ENCODE measurements at places on chromosomes 4 and X.

DNA sequence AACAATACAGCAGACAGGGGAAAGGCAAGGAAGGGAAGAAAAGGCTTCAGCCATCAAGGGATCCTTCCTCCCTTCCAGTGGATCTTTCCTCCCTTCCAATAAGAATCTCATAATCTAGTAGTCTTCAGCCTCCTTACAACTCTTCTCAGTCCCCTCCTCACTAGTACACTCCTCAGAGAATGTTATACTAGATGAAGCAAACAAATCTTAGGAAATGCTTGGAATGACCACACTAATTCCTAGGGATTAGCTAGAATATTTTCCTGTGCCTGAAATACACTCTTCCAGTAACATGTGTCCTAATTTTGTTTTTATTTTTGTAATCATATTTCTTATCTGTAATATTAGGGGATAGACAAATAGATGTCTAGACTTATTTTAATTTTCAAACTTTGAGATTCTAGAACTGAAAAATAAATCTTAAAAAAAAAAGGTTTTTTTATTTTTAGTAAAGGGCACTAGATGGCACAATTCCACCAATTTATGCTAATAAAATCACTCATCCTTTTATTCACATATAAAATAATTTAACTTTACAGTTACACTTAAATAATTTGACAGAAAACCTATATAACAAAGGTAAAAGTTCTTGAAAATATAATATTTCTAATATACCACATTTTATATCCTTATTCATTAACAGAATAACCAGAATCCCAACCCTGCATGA lies 7.0 kb upstream of the STPG2 start:
- DNase-seq: peak; percentile 6

GRCh38 chr4:17480210-17480927 lies 31.5 kb downstream of the QDPR start:
- DNase-seq: no peak

DNA sequence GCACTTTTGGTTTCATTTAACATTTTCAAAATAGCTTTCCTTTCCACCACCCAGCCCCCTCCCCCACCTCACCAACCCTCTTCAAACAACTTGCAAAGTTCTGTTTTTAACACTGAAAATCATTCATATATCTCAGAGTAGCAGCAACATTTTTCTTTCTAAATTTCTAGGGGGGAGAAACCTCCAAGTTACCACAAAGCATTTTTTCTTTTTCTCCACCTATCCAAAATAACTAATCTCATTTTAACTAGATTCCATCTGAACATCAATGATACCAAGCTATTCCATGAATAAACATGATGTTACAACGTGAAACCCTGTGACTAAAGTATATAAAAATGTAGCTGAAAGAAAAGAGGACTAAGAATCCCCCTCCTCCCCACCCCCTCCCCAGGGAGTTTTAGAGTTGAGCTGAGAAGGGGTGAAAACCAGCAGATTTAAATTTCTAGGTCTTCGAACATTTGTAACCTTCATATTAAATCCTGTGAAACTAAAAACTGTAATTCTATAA lies 5.2 kb downstream of the LDB2 start:
- DNase-seq: no peak

- DNase-seq: no peak
Observed at GRCh38 chr4:1175635-1176229, 3.3 kb upstream of the SPON2 start.

DNA sequence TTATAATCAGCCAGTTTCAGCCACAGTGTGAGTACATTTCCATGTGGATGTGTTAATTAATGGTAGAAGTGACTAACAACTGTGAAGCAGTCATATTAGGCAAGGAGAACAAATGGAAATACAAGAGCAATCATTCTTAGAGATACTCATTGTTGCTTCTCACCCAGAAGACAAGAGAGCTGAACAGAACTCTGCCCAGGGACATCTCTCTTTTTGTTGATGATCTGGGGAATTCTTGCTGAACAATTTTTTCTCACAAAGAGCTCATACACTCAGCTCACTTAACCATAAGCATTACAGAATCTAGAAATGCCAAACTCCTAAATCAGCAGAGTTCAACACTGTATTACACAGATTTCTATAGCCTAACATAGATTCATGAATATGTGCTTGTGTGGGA lies 150.1 kb downstream of the COMMD8 start:
- no peak for DNase-seq

DNA sequence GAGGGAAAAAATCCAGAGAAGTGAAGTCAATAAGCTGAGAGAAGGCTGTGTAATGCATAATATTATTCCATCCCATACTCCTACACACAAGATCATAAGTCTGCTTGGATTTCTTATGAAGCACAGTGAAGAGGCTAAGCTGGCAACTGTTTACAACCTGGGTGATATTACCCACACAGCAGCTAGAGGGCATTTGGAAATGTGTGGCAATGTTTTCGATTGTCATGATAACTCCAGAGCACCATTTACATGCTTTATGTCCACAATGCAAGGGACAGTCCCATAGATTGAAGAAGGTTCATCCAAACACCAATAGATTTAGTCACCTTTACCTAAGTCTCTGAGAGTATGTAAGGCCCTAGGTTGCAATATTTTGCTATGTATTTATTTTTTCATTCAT lies 412.2 kb downstream of the PPP3CA start:
- DNase-seq: peak; percentile 16

DNA sequence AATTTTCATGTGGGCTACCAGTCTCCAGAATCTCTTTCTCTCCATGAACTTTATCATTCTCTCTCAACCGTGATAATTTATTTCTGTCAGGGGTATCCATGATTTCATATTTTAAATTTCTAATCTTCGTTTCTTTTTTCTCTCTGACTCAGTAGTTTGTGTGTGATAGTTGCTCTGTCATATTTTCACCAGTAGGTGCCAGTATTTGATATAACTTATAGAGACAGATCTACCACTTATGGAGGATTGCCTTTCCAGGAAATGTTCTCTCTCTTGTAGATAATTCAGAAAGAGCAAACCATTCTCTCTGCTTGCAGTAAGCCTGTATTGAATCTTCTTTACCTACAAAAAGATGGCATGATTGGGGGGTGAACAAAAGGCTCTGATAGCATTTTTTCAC lies 79.3 kb upstream of the DYNLT3 start:
- peak; percentile 32 for DNase-seq

DNA sequence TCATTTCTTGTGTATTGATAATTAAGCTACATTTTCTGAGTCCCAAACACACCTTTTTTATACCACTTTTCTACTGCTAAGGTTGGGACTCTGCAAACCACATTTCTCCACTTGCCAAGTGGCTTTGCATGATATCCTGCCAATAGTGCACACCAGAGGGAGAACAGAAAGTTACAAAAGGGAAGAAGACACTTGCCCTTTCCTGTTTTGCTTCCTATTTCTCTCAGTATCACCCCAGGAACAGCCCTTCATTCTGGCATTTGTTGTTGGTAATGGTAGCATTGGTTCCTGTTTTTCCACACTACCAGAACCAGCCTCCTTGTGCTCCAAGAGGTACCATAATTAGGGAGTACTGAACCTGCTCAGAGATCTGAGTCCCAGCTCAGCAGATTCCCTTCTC lies 87.1 kb downstream of the HDX start:
- DNase-seq: no peak

- no peak for DNase-seq
Observed at GRCh38 chr4:130026185-130026584, 930.2 kb downstream of the C4orf33 start.

DNA sequence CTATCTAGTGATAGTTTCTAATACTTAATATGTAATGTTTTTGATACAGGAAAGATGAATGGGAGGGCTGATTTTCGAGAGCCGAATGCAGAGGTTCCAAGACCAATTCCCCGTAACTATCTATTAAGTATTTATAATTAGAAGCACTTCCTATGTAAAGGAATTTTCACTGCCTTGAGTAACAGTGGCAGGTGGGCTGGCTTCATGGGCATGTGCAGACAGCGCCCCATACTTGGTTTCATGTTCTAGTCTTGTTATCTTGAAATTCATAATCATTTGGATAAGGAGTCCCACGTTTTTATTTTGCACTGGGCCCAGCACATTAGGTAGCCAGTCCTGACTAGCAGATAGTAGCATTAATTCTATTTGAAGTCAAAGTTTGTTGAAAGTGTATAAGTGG lies 1.7 kb downstream of the OCIAD1 start:
- DNase-seq: no peak

DNA sequence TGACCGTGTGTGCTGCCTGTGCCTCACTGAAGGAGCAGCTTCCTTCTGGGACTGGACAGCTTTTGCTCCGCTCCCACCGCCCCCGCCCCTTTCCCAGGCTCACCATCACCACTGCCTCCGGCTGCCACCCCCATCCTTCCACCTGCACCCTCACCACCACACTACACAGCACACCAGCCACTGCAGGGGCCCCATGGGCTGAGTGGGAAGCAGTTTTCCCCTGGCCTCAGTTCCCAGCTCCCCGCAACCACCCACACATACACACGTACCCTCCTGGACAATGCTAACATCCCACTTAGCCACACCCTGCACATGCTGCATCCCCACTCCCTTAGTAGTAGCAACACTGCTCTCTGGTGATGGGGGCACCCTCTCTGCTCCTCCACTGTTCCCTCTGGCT lies 29.6 kb upstream of the COX18 start:
- DNase-seq: no peak

- no peak for DNase-seq
Observed at GRCh38 chr4:110632506-110633357, 9.9 kb upstream of the PITX2 start.

DNA sequence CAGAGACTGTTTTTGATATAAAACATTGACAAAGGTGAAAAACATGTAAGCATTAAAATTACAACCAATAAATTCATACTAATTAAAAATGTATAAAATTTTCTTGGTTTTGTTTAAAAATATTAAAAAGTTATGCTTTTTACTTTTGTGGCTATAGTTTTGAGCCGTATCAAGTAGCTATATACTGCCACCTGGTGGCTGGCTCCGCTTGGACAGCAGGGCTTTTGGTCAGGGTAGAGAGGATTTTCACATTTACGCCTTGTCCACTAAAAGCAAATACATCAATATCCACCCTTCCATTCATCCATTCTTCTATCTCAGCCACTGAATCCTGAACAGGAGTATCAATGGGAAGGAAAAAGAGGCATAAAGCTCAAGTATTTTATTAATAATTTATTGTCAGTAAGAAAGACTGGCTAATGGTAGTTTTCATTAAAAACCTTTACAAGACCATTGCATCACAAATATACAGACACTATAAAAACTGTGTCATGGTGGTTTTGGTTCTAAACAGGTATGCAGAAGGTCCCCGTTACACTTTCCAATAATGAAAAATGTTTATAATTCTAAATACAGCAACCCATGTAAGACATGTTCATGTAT lies 32.1 kb upstream of the MTNR1A start:
- peak; percentile 14 for DNase-seq

GRCh38 chr4:40606239-40606767 lies 23.4 kb downstream of the RBM47 start:
- no peak for DNase-seq

GRCh38 chrX:12911122-12911470 lies 4.7 kb downstream of the TLR8 start:
- DNase-seq: no peak

GRCh38 chr4:69522554-69522953 lies 26.8 kb upstream of the UGT2B4 start:
- no peak for DNase-seq

DNA sequence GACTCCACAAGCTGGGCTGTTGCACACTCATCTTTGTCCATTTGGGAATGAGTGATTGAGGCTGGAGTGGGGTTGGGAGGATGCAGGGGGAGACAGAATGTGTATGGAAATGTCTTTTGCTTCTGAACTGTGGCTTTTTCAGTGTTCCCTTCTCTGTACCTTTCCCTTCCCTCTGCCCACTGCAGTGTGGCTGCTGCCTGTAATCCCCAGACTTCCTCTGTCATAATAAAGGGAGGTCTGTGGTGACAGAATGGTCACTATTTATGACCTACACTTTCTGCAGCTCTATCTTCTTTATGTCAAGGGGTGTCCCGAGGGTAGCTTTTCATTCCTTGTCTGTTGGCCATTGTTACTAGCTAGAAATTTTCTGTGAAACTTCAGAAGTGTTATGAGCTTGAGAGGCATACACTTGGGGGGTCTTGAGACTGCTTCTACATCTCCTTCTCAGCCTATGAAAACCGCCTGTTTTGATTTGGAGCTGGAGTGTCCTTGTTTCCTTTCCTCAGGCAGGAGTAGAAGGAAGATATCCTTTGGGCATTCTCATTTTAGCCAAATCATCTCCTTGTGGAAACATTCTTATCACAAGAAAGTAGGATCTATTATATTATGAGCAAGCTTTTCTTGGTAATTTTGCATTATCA lies 63.0 kb downstream of the ANK2 start:
- DNase-seq: no peak

- DNase-seq: no peak
Observed at GRCh38 chr4:140188975-140189374, 35.0 kb upstream of the MAML3 start.

GRCh38 chrX:7261672-7262332 lies 113.8 kb upstream of the PUDP start:
- no peak for DNase-seq

DNA sequence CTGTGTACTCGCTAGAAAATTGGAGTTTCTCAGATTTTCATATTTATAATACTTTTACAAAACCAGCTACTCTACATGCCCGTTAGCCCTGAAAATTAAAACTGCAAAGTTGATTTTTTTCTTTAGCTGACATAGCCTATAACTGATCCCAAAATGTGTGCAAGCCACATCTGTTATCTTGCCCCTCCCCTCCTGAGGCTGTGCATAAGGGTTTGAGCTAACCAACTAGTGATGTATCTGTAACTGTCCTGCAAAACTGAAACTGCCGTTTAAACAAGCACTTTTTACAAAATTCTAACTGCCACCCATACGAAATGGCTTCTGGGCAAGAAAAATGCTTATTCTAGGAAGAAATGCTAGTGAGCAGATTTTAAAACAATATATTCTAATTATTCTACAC lies 59.1 kb downstream of the EDNRA start:
- DNase-seq: no peak

- DNase-seq: no peak
Observed at GRCh38 chr4:65917486-65917885, 247.2 kb upstream of the EPHA5 start.

- no peak for DNase-seq
Observed at GRCh38 chr4:153497988-153498967, 32.1 kb downstream of the TMEM131L start.

DNA sequence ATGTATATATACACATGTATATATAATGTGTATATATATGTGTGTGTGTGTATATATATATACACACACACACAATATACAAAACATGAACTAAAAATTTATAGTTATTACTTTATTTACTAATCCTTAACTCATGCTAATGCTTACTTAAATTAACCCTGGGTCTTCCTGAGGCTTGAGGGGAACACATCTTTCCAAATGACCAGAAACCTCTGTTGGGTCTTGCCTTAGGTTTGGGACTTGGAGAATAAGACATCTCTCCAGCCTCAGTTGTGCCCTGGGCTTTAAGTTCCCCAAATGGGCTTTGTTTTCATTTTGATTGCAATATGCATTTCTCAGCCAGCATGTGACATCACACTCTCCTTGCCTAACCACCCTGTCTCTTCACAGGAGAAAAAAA lies 7.7 kb downstream of the GEMIN8 start:
- no peak for DNase-seq

GRCh38 chr4:15197005-15197404 lies 194.7 kb downstream of the CPEB2 start:
- peak; percentile 20 for DNase-seq

Measured in SW480 (cell line).